Metanephros (tissue), 2 donors: ENCODE measurements at places on chromosomes 16 and 17. TPM values are rescaled to one million over a fixed set of nuclear protein-coding genes. Genes with fewer than 3 reads are reported as not detected.

YPEL2 gene
- 47.6 TPM for total RNA-seq

IL32 gene
- total RNA-seq = 44.8 TPM

C17orf50 gene
- not detected for total RNA-seq

PRSS22 gene
- 4.1 TPM for total RNA-seq

HSD11B2 gene
- total RNA-seq = 198 TPM

UTS2R gene
- 0.29 TPM for total RNA-seq

SLC5A11 gene
- total RNA-seq = 3.7 TPM

ZNF19 gene
- 7.9 TPM for total RNA-seq

HOXB6 gene
- total RNA-seq = 70.7 TPM

ABCC6 gene
- total RNA-seq = 23.2 TPM

CASKIN1 gene
- total RNA-seq = 1.6 TPM

KIF18B gene
- 5.4 TPM for total RNA-seq

PDE6G gene
- 4.4 TPM for total RNA-seq

KRTAP2-2 gene
- not detected for total RNA-seq

PARD6A gene
- 3.9 TPM for total RNA-seq

NUDT7 gene
- 9.3 TPM for total RNA-seq

JMJD6 gene
- total RNA-seq = 25.2 TPM

CCDC154 gene
- total RNA-seq = 2.2 TPM

CD19 gene
- 1.6 TPM for total RNA-seq

PRM2 gene
- total RNA-seq = not detected

IL21R gene
- 0.18 TPM for total RNA-seq

SPATA22 gene
- 0.35 TPM for total RNA-seq

C17orf107 gene
- 5.6 TPM for total RNA-seq

SMIM36 gene
- not detected for total RNA-seq

RPL13 gene
- 5,169 TPM for total RNA-seq

PYY gene
- not detected for total RNA-seq

ANKRD40CL gene
- not detected for total RNA-seq

SOX9 gene
- total RNA-seq = 9.7 TPM

TADA2A gene
- 13.6 TPM for total RNA-seq

TPSG1 gene
- not detected for total RNA-seq

ADGRG3 gene
- 5.0 TPM for total RNA-seq

KRTAP2-3 gene
- total RNA-seq = not detected

KRT12 gene
- not detected for total RNA-seq

BEAN1 gene
- total RNA-seq = 0.99 TPM

RTN4RL1 gene
- total RNA-seq = 1.9 TPM
